ENCODE measurements at places on chromosomes 13 and 19.

DNA sequence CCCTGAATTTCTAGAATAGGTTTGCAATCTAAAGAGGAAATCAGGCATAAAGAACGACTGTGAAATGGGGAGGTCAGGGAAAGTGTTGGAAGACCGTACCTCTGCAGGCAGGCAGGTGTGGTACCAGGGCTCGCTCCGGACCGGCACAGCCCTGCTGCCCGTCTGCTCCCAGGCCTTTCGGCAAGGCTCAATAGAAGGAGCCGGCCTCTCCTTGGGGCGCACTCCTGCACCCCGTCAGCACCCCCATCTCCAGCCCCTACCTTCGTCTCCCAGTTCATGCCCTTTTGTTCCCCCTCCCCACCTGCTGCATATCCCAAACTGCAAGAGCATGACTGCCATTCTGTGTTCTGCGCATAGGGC is 139.8 kb upstream of the SOX1 start:
- DNase-seq = no peak

- DNase-seq = no peak
Observed at GRCh38 chr13:49409008-49409407, 34.9 kb downstream of the CAB39L start.

- no peak for DNase-seq
Observed at GRCh38 chr19:2047076-2047448, 4.0 kb downstream of the MKNK2 start.

GRCh38 chr13:113835461-113836270 is 28.2 kb downstream of the GAS6 start:
- DNase-seq = no peak

- no peak for DNase-seq
Observed at GRCh38 chr19:35601971-35602370, 10.6 kb upstream of the HAUS5 start.

- no peak for DNase-seq
Observed at GRCh38 chr19:43818500-43818899, 8.6 kb upstream of the ZNF283 start.

DNA sequence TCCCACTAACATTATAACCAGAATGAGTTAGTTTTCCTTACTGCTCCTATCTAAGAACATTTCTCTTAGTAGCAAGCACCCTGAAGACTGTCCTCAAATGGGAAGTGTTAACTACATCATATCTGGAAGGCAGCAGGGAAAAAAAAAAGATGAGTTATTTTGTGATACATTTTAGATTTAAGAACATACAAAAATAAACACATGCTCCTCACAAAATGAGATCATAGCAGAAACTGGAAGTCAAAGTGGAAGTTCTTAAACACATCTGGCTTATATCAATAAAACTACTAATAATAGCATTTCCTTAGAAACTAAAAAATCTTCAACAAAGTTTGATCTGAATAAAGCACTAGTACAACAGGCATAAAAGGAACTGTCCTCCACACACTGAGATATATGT is 70.4 kb downstream of the SLITRK6 start:
- no peak for DNase-seq

DNA sequence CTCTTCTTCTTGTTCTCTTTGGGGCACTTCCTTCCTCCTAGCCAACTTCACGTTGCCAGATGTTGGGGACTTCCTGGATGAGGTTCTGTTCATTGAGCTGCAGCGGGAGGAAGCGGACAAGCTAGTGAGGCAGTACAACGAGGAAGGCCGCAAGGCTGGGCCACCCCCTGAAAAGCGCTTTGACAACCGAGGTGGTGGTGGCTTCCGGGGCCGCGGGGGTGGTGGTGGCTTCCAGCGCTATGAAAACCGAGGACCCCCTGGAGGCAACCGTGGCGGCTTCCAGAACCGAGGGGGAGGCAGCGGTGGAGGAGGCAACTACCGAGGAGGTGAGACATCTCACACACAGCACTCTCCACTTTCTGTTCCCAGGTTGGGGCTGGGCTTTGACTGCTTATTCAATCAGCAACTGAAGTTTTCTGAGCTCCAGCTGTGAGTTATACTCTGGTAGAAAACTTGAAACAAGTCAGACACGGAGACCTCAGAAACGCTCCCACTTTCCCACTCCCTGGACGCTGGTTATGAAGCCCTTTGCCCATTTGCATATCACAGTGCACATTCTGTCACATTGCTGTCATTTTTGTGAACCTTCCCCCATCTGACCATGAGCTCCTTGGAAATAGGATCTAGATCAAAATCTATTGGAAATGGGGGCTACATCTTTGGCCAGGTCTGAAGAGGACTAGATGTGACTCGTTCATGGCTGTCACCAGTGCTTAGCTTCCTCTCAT is 7.2 kb upstream of the CCDC97 start:
- peak; percentile 75 for DNase-seq

All from stimulated activated CD4-positive, alpha-beta T cell treated with anti-CD3 and anti-CD28 coated beads, Interleukin-4, amount 100 ng/mL, for 24 hours (primary cell).